ENCODE measurements at places on chromosomes 13 and 19. TPM values are rescaled to one million over a fixed set of nuclear protein-coding genes. Genes with fewer than 3 reads are reported as not detected.

CEACAM3 gene
- 0.27 TPM for total RNA-seq

ZGLP1 gene
- total RNA-seq = 0.54 TPM

CD33 gene
- 9.2 TPM for total RNA-seq

MEF2B gene
- 0.27 TPM for total RNA-seq

ELF1 gene
- total RNA-seq = 163 TPM

ZNF813 gene
- 2.2 TPM for total RNA-seq

OR7D4 gene
- total RNA-seq = not detected

DNA sequence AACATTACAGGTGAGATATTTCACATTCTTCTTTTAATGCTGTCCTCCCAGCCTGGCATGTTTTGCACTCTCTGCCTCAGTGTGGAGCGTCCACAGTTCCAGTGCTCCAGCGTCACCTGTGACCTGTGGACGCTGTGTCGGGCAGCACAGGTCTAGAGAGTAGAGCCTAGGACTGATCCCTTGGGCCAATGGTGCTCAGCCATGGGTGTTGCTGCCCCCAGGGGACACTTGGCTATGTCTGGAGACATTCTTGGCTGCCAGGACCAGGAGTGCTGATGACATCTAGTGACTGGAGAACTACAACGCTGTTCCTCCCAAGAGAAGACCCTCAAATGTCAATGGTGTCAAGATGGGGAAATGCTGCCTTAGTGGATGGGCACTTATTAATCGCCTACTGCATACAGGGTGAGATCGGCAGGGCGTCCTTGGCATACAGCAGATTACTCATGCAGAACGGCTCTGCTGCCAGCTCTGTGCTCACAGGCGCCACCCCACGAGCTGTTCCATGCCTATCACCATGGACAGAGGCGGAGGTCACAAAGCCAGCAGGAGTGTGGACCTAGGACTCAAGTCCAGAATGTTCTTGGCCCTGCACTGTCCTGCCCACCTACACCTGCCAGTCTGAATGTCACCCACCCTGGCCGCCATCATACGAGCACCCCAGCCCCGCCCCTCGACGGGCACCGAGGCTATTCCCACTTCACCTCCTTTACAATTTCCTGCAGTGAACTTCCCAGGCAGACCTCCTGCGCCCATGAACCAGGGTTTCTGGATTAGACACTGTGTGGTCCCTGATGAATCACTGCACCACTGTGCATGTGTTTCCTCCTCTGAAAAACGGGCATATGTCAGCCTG is 13.9 kb upstream of the MADCAM1 start:
- no peak for DNase-seq

DNA sequence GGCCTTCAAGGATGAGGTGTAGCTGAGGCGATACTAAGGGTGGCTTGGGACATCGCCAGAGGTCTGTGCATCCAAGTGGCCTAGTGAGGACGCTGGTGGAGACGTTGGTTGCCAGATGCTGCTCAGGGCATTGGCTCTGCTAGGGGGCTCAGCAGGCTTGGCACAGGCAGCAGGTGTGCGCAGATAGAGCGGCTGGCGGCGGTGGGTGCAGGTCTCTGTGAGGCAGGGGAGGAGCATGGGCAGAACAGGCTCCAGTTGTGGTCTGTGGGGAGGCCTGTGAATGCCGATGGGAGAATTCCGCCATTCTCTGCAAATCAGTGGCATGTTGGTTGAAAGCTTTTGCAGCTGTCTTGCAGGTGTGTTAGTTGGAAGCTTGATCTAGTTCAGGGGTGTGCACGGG is 21.2 kb downstream of the PRAM1 start:
- DNase-seq = no peak

GRCh38 chr19:33622505-33622808 is 704 bp downstream of the CHST8 start:
- DNase-seq = no peak

GRCh38 chr13:26401578-26402021 is 147.7 kb downstream of the CDK8 start:
- no peak for DNase-seq

DNA sequence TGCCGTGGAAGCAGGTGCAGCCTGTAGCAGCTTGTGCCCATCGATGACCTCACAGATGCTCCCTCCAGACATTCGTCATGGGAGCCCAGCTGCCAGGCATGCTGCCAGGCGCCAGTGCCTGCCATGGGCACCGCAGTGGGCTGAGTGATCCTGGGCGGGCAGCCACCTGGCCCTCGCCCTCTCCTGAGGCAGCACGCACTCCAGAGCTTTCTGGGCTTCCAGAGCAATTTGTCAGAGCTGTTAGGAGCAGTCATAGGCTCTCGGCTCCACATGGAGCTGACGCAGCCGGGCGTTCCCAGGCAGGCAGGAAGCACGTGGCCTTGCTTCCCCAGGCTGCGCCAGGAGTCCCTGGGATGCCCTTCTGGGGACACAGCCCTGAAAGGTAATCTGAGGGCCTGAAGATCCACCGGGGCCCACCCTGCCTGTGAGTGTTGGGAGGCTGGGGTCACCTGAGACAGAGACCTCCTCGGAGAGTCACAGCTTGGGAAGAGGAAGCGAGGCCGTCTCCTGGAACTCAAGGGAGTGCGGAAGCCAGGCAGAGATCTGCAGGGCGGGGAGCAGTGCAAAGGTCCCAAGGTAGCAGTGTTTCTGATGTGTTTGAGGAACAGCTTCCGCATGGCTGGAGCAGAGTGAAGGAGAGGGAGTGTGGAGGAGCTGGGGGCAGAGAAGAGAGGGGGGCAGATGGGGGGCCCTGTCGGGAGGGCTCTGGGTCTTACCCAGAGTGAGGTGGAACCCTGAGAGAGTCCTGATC is 50.6 kb downstream of the DPF1 start:
- DNase-seq = no peak

DNA sequence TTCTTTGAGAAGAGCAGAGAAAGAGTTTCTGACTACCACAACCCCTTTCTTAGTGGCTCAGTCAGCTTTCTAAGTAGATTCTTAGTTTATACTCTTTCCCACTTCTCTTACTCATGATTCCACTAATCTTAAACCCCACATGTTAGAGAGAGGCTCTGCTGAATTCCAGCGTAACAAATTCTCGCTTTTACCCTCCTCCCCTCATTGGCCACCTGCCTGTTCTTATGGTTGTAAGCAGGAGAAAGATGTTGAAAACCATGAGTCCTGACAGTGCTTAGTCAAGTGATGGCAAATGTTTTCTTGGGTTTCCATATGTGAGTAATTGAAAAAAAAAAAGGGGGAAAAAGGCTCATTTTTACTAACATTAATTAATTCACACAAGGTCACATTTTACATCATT is 125.9 kb downstream of the ZDHHC20 start:
- no peak for DNase-seq

DNA sequence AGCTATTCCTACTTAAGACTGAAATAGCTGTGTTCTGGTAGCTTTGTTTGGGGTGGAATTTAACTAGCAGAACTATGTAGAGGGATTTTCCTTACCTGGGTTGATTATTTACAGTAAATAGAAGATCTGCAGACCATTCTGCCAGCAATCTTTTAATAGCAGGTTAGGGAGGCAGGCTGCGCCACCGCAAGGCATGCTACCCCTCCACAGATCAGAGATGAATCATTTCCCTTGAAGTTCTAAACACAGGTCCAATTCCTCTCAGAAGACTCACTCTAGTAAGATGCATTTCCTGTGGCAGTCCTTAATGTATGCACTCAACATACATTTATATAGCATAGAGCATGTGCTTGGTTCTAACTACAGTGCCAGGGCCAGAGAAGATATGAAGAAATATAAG is 109.0 kb downstream of the TNFRSF19 start:
- no peak for DNase-seq

GRCh38 chr13:113518076-113518803 is 27.7 kb upstream of the DCUN1D2 start:
- DNase-seq = no peak

DNA sequence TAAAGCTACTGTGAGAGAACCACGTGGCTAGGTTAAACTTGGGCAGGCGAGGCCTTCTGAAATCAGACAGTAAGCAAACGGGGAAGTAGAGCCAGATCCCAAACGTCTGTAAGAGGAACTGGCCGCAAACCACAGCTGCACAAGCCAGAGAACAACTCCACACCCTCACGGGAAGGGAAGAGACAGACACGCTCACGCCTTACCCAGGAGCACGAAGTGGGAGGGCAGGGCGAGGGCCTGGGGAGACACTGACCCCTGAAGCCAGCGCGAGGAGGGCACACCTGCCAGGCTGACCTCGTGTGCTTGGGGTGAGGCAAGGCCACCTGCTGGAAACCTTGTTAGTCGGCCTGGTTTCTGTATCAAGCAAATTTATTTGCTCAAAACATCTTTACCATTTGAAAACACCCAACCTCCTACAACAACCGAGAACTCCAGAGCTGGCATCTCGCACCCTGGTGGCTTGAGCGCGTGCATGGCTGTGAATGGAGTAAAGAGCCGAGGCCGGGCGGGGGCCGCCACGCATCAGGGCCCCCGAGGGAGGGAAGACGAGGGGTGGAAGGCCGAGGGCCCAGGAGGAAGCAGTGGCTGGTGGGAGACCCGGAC is 7.3 kb downstream of the POLR2E start:
- DNase-seq = peak; percentile 88

DNA sequence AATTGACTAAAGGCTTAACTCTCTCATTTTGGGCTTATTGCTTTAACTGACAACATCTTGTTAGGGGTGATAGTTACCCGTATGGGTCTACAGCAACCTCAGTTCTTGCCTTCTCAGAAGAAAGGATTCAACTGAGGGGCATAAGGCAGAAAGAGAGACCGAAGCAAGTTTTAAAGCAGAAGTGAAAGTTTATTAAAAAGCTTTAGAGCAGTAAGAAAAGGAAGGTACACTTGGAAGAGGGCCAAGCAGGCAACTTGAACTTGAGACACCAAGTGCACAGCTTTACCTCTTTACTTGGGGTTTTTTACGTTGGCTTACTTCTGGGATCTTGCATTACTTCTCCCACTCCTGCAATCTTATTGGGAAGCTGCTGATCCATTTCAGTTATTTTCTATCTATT is 246.9 kb upstream of the PRR20A start:
- no peak for DNase-seq

DNA sequence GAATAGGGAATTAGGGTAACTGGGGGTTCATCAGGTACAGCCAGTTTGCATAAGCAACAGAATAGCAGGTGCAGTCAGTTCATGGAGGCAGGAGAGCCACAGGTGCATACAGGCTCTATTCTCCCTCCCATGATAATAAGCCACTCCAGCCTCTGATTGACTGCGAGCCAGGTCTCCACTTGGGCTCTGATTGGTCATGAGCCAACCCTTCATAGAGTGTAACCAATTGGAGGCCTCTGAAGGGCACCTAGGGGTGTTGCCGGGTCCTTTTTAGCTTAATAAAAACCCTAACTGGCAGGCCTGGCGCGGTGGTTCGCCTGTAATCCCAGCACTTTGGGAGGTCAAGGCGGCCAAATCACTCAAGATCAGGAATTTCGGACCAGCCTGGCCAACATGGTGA is 8.7 kb upstream of the CKM start:
- DNase-seq = no peak

DNA sequence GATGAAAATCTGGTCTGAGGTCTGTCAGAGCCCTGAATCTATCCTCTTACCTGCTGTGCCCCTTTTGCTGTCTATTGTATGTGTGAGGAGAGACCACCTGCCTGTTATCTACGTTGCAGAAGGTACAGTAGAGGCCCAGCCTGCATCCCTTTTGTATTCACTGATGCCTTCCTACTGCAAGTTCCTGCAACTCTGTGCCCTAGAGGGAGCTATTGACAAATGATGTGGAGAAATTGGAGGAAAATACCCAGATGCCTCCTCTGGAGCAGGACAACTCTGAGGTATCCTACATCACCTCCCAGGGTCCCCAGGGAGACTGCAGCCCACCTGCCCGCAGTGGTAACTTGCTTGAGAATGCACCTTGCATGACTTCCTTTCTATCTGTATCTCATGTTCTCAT is 33.7 kb downstream of the SIAH3 start:
- DNase-seq = no peak

GRCh38 chr19:50266896-50267295 is 62.3 kb downstream of the KCNC3 start:
- no peak for DNase-seq

DNA sequence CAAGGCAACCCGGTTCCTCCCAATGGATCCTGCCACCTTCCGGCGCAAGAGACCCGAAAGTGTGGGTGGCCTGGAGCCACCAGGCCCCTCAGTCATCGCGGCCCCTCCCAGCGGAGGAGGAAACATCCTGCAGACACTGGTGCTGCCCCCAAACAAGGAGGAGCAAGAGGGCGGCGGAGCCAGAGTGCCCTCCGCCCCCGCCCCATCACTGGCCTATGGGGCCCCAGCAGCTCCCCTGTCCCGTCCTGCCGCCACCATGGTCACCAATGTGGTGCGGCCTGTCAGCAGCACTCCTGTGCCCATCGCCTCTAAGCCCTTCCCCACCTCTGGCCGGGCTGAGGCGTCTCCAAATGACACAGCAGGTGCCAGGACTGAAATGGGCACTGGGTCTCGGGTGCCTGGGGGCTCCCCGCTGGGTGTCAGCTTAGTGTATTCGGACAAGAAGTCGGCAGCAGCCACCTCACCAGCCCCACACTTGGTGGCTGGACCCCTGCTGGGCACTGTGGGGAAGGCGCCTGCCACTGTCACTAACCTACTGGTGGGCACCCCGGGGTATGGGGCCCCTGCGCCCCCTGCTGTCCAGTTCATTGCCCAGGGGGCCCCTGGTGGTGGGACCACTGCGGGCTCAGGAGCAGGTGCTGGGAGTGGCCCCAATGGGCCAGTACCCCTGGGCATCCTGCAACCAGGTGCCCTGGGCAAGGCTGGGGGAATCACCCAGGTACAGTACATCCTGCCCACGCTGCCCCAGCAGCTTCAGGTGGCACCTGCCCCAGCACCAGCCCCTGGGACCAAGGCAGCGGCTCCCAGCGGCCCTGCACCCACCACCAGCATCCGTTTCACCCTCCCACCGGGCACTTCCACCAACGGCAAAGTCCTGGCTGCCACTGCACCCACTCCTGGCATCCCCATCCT is 11.2 kb upstream of the PRR19 start:
- peak; percentile 86 for DNase-seq

GRCh38 chr19:18340190-18340989 is at the start of gene PGPEP1:
PGPEP1 (plus strand) TSS chr19:18340598; CDS start chr19:18340682, 84 bp downstream.
- DNase-seq = no peak

- DNase-seq = no peak
These were observed at the start of gene MIDN for GRCh38 chr19:1248139-1248785. MIDN (plus strand) TSS chr19:1248583; CDS start chr19:1250297, 1,714 bp downstream.

DNA sequence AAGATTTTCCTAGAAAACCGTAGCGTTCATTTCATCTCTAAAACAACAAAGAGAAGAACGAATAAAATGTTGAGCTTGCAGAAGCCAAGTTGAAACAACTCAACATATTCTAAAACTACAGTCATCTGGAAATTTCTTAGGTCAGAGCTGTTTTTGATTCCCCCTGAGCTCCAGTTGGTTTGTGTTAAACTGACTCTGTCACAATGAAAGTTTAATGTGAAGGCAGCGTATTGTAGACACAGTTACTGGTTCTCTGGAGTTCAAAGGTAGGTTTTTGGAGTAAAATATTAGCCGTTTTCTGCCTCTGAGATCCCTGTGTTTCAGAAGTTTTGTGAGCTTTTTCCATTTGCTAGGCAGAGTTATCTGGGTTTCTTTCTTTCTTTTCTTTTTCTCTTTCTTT is 2.2 kb downstream of the ARHGEF7 start:
- DNase-seq = no peak

Measured in hematopoietic multipotent progenitor cell (in vitro differentiated cells).